ENCODE measurements at places on chromosomes 12 and 14.
A peak's percentile ranks its signal among the peaks of the same experiment; 100 is the strongest.

DNA sequence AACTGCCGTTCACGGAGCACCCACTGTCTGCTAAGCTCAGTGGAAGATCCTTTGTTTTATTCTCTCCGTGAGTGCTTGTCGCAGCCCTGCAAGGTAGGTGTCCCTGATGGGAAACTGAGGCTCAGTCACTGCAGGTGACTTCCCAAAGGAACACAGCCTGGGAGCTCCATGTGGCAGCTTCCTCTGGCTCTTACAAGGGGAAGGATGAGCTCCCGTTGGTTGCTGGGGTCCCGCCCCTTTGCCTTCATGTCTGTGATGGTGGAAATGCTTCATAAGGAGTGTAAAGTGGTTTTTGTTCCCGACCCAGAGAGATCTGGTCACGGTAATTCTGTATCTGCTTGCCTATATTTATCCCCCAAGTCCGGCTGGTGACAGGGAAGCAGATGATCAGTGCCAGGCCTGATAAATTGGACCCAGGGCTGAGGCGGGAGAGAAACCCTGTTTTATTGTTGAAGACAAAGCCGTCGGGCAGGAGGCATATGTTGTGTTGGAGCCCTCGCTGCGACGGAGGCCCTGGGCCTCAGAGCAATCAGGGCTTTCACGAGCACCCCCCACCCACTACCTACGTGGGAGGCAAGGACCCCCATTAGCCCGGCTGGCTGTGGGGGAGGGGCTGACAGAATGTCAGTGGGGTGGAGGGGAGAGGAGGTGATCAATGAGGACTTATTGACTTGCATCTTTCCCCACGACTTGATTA is 91.9 kb downstream of the KIF26A start:
- no peak for DNase-seq

DNA sequence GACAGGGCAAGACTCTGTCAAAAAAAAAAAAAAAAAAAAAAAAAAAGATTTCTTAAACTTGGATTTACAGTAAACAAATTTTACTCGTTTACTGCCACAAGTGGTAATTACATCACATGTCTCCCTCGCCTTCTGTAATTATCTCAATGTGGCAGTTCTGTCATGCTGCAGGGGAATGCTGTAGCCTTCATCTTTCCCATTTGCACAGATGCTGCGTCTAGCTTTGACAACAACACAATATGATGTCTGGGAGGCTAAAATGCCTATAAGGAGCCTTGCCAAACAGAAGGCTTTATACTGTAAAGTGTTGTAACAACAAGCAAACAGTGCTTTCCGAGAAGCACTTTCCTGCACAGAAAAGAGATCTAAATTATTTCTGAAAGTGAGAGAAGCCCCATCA is 48.7 kb downstream of the ESR2 start:
- no peak for DNase-seq

DNA sequence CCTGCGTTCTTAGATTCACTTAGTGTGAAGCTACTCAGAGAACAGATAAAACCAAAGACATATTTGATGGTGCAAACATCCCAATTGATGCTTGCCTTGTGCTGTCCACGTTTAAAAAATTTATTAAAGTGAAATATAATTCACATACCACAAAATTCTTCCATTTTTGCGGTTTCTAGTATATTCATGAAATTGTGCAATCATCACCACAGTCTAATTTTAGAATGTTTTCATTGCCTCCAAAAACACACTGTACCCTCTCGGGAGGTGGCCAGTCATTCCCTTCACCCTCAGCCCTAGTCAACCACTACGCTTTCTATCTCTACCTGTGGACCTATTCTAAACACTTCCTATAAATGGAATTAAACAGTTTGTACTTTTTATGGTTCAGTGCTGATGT is 1109.2 kb downstream of the FLRT2 start:
- no peak for DNase-seq

- peak; percentile 73 for DNase-seq
These were observed 896 bp downstream of the EIF5 start for GRCh38 chr14:103334644-103335622.

- DNase-seq, result peak; percentile 5
These were observed 27.5 kb downstream of the RIC8B start for GRCh38 chr12:106801830-106802533.

GRCh38 chr12:3771853-3772252 is 18.9 kb upstream of the CRACR2A start:
- no peak for DNase-seq

Measured in hematopoietic multipotent progenitor cell treated with erythropoietin and hydrocortisone succinate and interleukin-3 and kit ligand, for 6 days (in vitro differentiated cells).